NCI-H2171 treated with DMSO at 0.1 percent for 48 hours (cell line): ENCODE measurements at places on chromosomes 2 and 18.
A peak's percentile ranks its signal among the peaks of the same experiment; 100 is the strongest.

- no peak for DNase-seq
Observed at GRCh38 chr2:86765310-86765695, 25.4 kb downstream of the CD8A start.

- DNase-seq: no peak
Observed at GRCh38 chr2:1972948-1973347, 228.6 kb upstream of the PXDN start.

- no peak for DNase-seq
Observed at GRCh38 chr2:1864981-1865421, 120.7 kb upstream of the PXDN start.

- DNase-seq: no peak
Observed at GRCh38 chr18:25305584-25305983, 46.4 kb downstream of the ZNF521 start.

- DNase-seq: no peak
Observed at GRCh38 chr18:42883169-42883568, 232.3 kb downstream of the RIT2 start.

DNA sequence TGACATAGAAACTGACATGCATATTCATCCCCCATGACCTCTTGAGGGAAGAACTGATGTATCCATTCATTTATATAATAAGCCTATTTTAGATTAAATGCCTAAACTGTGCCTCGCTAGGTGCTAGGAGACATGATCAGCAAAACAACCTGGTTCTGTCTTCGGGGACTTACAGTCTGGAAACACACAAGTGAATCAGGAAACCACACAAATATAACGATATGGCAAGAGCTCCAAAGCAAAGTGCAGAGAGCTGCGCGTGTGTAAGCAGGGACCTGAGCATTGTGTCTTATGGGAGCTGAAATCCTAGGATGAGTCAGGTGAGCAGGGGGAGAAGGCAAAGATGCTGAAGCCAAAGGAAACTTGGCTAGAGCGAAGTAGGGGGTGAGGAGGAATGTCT, 120.6 kb downstream of the NRP2 start:
- no peak for DNase-seq

DNA sequence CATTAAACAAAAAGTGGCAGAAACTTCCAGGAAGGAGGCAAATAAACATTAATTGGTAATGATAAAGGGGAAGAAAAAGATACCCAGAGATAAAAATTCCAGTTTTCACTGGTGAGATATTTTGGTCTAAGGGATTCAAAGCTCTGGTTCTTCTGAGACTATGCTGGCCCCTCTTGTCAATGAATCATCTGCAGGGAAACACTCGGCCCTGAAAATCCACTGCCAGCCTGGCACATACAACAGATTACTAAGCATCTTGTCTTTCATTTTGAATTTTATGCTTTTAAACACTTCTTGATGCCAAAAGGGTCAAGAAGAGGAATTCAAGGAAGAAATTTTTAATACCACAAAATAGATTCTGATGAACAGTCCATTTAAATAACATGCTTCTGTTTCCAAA, 1603.8 kb upstream of the ZEB2 start:
- DNase-seq: no peak

- DNase-seq: no peak
Observed at GRCh38 chr2:20472569-20472968, 25.7 kb downstream of the RHOB start.

- DNase-seq: peak; percentile 59
Observed at GRCh38 chr2:18243816-18244215, 316.6 kb downstream of the RDH14 start.

DNA sequence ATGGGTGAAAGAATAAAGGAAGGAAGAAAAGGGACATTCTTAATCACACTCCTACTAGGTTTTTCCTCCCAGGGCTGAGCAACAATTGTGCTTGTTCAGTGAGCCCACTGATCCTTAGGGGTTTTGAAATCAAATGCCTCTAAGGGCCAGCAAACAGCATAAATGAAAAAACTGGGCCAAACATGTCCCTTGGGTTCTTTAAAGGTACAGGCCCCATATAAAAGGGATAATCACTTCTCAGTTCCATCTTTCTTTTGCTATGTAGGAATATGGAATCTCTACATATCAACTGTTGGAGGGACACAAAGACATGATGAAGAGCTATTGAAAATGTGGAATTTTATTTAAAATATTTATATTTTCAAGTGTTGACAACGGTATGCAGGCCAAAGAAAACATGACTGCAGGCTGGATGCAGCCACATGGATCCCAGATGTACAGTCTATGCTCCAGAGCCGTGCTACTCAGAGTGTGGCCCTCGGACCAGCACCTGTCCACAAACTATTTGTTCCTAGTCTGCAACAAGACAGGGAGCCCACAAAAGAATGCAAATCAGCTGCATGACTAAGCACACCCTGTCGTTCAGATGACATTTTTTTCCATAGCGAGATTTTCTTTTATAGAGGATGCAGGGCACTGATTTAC, 110.0 kb downstream of the CDH20 start:
- DNase-seq: no peak

GRCh38 chr18:50928551-50928950, 39.3 kb upstream of the ELAC1 start:
- DNase-seq: no peak

GRCh38 chr2:239433777-239434403, 33.1 kb upstream of the HDAC4 start:
- no peak for DNase-seq

- no peak for DNase-seq
Observed at GRCh38 chr2:148667113-148667836, 22.7 kb downstream of the EPC2 start.

- no peak for DNase-seq
Observed at GRCh38 chr2:42314892-42315468, 46.0 kb downstream of the COX7A2L start.

GRCh38 chr2:82487354-82487753, 1971.7 kb downstream of the SUCLG1 start:
- no peak for DNase-seq

GRCh38 chr2:118224895-118225311, 136.6 kb downstream of the INSIG2 start:
- DNase-seq: no peak

DNA sequence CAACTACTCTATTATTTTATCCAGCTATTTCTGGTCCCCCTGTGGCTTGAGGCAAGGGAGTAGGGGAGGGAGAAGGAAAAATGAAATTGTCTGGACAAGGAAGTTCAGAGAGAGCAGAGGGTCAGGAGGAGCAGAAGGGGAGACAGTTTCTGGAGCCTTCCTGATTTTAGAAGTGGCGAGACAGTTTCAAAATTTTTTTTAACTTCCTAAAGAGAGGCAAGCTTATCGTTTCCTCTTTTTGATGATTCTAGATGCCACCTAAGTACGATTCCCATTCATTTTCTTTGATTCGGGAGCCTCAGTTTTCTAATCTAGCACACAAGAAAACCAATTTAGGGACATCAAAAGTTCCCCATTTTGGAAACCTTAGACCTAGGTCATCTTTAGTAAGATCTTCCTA, 96.9 kb upstream of the B3GNT2 start:
- DNase-seq: no peak

DNA sequence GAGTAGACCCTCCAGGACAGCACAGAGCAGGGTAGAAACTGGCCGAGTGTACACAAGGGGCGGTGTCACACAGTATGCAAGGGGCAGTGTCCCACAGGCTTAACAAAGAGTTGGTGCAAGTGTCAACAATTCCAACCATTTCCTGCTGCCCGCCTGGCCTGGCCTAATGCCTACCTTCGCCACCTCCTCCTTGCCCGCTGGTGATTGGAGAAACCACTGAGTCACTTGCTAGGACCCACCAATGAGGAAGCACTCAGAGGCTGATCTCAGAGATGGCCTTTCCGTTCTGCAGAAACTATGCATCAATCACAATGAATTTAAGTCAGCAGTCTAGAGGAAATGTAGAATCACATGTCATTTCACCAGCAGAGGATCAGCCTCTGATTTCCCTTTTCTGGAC, 263.3 kb upstream of the PKDCC start:
- no peak for DNase-seq

DNA sequence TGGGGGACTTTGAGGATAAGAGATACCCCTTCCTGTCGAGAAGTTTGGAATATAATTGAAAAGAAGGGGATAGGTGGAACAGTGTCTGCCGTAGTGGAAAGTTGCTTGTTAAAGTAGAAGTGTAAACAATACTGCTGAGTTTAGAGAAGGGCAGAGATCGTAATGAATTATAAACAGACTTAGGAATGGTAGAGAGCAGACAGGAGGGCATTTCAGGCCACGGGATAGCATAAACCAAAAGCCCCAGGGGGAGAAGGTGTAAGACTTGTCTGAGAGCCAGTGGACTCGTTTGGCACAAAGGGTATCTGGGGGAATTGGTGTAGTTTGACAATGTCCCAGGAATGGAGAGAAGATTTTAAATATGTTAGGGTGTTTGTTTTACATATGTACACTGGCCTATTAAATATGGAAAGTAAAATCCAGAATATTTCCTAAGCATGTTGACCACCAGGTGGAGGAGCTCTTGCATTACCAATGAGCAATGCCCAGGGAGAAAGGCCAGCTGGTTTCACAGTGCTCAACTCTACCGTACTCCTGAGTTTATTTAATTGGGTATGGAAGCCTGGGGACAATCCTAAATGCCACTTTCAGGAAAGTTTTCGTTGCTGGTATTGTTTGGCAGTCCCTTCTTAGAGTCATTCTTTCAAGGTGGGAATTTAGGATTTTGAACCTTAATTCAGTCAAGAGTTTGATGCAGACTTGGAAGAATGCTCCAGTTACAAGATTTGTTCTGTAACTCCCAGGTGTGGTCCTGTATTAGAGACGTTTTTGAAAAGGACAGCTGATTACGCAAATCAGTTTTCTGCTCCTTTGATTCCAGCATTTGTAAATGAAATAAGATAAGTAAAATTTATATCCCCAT, 7.5 kb downstream of the COPS8 start:
- DNase-seq: no peak

DNA sequence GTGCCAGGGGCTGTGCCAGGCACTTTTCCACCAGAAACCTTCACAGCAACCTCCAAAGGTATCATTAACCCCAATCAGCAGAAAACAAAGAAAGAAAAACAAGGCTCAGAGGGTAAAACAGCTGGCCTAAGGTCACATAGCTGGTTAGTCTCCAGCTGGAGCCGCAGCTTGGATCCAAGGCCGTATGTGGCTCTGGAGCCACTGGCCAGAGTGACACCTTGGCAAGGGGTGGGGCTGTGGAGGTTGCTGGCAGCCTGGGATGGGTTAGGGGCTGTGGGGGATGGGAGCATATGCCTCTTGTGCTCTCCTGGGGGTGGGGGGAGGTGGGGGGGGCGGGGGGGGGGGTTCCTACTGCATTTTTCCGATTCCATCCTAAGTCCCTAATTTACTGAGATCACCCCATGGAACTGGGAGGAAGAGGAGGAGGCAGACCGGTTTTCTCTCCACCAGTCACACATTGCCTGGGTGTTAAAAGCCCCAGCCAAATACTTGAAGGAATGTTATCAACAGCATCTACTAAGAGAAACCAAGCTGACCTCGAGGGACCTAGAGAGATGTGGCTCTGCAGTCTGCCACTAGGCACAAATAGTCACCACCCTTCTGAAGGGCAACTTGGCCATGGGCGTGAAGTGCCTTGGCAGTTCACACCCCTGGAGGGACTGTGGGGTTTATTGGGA, 8.0 kb downstream of the HAAO start:
- no peak for DNase-seq

DNA sequence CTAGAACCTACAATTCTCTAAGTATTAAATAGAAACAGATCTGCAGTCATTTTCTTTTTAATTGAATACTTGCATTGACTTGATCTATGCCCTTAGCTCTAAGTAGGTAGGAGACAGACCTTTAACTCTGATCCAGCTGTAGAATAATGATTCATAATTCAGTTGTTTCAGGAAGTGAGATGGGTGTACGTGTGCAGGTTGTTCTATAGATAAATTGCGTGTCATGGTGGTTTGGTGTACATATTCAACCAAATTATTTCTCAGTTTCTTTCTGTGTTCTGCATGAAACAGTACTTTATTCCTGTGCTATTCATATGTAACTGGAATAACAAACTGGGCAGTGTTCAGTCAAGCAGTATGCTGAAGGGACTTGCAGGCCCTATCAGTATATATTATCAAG, 34.3 kb upstream of the CD226 start:
- no peak for DNase-seq

GRCh38 chr18:57063601-57064103, 83.2 kb upstream of the BOD1L2 start:
- no peak for DNase-seq

DNA sequence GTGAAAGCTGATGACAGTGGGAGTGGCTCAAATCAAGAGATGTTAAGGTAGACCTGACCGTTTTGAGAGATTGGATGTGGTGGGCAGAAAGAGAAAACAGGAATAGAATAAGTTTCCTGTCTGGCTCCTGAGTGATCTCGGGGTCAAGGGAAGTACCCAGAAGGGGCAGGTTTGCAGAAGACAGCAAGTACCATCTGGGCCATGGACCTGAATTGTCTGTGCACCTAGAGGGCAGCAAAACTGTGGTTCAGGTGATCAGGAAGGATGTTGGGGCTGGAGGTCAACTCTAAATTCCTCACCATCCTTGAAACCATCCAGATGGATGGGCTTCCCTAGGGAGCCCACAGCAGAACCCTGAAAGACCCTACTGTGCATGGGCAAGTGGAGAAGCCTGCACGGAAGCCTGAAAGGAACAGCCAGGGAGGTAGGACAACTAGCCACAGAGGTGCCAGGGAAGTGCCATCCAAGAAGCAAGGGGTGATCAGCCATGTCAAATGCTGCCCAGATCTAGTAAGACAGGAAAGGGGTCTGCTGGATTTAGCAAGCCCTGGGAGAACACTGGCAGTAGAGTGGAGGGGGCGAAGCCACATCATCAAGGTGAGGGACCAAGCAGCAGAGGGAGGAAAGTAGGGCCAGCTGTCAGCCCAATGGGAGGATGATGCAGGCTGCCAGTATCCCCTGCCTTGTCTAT, 8.0 kb downstream of the TEX261 start:
- DNase-seq: no peak

- DNase-seq: no peak
Observed at GRCh38 chr2:30733876-30734520, 73.2 kb downstream of the CAPN13 start.

- DNase-seq: no peak
Observed at GRCh38 chr2:148900350-148900837, 25.4 kb downstream of the KIF5C start.

GRCh38 chr2:235027558-235028214, 75.9 kb downstream of the SH3BP4 start:
- peak; percentile 69 for DNase-seq

DNA sequence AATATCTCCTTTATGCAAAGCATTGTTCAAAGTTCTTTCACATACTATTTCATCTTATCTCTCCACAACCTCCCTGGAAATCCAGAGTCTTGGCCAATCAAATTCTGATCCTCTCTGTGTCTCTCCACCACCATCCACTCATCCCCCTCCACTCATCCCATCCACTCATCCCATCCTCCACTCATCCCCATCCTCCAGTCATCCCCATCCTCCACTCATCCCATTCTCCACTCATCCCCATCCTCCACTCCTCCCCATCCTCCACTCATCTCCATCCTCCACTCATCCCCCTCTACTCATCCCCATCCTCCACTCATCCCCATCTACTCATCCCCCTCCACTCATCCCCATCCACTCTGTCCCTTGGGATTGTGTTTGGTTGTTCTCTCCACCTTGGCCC, 101.1 kb downstream of the BCL2 start:
- no peak for DNase-seq
